ENCODE measurements at places on chromosomes 3 and 15.

DNA sequence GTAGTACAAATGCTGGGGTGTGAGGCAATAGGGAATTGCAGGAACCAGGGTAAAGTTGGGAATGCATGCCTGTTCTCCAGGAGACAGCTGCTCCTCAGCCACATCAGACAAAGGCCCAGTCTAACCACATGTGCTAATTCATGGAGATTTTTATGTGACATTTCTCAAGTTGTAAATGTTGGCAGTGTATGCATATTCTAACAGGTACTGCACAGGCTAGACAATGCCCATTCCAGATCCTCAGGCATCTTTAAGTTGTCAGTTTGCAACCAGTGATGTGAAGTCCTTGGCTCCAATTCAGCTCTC is 84.9 kb downstream of the EEFSEC start:
- DNase-seq = no peak

- DNase-seq = no peak
These were observed 39.5 kb downstream of the ANP32A start for GRCh38 chr15:68781217-68781616.

DNA sequence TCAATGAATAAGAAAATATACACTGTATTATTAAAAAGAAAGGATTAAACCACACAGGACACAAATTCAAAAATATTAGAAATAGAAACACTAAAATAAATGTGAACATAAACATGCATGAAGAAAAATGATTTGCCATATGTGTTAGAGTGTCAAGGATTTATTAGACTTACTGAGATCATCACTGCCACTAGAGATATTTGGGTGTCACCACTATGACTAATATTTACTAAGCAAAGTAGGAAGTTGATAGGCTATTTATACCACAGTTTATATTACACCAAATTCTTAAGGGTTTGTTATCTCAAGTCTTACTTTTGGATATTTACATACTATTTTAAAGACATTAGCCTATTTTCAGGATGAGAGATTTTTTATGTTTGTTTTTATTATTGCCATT is 575.0 kb upstream of the SGO1 start:
- no peak for DNase-seq

DNA sequence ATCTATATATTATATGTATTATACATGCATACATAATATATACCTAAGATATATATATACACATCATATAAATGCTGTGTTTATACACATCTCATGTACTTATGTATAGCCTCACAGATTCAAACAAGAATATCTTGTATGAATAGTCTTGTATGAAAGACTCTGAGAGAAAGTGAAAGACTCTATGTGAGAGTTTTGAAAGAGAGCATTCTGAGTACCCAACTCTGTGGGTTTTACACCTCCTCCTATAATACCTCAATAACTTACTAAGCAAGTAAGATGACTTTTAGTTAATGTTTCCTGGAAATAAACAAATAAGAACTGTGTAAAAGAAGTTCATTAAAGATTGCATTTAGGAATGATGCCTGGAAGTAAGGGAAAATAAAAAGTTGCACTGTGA is 108.1 kb upstream of the GMNC start:
- no peak for DNase-seq

DNA sequence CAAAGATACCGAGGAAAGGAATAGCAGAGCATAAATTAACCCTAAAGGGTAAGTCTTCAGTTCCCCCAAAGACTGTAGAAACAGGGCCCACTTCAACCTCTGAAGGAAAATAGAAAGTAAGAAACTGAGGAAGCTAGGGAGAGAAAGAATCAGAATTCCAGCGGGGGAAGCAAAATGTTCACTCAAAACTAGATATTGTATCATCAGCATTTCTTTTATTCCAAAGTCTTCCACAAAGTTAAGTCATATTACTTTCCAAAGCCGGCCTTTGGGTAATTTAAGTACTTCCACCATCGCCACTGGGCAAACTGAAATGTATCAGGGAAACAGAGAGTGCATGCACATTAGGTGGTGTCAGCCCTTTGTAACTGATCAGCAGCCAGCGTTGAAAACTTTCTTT is 88.3 kb downstream of the RSL24D1 start:
- no peak for DNase-seq

GRCh38 chr15:64224511-64224910 is 61.7 kb upstream of the PPIB start:
- DNase-seq = no peak

GRCh38 chr15:78989701-78990240 is 44.9 kb upstream of the CTSH start:
- no peak for DNase-seq

DNA sequence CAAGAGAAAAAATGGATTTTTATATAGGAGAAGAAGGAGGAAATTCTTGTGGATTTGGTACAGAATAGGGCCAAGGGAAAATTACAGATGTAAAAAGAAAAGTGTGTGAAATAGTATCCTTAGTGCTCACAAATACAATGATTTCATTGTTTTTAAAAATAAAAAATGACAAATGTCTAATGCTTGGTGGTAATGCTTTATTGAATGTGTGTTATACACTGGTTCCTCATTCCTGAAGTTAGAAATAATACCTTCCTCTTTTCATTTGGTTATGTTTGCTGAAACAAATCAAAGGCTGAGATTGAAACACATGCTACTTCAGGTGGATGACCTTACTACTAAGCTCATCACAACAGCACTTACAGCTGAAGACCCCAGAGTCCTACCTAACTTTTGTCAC is 37.7 kb upstream of the CCR2 start:
- DNase-seq = no peak

DNA sequence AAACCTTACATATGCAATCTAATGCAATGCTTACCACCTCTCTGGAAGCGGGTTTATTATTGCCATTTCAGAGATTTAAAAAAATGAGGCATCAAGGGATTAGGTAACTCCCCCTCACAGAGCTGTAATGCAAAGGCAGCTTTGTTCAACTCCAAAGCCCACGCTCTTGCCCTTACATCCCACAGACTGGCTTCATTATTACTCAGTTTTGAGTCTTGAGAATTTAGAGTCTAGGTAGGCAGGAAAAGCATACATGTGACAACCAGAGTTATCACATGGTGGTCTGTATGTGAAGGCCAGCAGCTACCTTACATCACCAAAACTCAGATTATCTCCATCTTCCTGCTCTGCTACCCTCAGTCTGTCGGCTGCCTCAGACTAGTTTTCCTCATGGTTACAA is 326.9 kb downstream of the UACA start:
- no peak for DNase-seq

DNA sequence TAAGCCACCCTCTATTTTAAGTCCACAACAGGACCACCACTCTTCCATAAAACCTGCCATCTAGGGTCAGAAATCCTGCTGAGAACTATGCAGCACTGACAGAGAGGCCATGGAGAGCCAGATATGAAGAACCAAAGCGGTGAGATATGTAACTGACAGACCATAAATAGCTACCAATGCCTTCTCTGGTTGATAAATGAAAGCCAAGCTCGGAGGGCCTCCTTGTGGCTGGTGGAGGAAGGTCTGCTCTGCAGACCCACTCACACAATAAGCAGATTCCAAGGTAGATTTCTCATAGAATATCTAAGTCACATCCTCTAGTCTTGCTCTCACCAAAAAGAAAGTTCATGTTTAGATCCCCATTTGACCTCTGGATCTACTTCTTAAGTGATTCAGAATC is 38.9 kb downstream of the RYK start:
- no peak for DNase-seq

DNA sequence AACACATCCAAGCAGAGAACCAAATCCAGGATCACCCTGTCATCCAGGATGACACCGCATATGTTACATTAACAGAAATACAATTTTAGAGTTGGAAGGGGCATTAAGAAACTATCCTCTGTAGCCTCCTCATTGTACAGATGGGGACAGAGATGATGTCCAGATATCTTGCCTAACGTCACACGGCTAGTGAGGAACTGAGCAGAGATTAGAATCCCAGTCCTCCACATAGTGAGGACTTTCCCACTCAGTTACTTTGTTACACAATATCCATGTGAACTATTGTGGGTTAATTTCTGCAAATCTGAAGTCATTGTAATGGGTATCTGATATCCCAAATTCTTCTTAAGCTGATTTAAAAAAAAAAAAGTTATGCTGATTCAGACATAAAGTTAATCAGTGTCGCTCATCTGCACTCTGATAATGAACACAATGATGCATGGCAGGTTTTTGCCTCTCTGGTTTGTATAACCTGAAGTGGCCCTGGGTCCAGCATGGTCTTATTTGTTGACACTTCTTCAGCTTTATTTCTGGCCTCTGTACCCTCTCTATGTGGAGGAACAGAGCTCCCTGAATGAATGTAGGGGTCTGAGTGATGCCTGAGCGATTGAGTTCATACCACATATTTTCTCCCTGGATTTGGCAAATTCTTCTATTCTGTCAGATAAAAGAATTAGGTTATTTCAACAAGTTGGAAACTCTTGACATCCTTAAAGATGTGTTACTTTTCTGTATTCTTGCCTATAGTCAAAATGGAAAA is 76.0 kb upstream of the LIMD1 start:
- DNase-seq = no peak

DNA sequence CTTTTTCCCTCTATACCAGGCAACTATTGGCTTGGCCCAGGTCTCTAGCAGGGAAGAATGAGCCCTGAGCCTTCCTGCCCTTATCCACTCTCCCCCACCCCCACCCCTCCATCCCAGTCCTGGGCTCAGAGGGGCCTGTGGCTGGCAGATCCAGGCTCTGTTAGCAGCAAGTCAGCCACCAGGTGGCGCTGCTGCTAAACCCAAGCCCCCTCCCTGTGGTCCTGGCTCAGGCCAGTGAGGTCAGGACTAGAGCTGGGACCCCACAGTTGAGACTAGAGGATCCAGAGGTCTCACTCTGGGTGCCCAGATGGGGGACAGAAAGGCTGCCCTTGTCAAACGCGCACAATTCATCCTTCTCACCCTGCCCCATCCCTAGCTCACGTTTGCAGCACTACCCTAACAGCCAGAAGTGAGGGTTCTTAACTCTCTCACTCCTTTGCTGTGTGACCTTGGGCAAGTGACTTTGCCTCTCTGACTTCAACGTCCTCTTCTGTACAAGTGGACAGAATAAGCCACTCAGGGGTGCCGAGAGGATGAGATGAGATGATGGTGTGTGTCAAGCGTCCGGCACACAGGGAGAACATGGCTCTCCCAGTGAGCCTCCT is 46.8 kb upstream of the SLC6A1 start:
- DNase-seq = peak; percentile 87

- DNase-seq = no peak
These were observed 68.5 kb downstream of the DHX30 start for GRCh38 chr3:47871389-47871788.

GRCh38 chr15:83199288-83199687 is 8.3 kb downstream of the HDGFL3 start:
- DNase-seq = no peak

DNA sequence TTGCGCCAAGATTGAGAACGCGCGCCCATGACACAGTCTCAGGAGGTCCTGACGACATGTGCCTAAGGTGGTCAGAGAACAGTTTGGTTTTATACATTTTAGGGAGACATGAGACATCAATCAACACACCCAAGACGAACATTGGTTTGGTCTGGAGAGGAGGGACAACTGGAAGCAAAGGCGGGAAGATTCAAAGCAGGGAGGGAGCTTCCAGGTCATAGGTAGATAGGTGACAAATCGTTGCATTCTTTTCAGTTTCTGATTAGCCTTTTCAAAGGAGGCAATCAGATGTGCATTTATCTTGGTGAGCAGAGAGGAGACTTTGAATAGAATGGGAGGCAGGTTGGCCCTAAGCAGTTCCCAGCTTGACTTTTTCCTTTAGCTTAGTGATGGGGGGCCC is 828.4 kb upstream of the DPPA4 start:
- no peak for DNase-seq

DNA sequence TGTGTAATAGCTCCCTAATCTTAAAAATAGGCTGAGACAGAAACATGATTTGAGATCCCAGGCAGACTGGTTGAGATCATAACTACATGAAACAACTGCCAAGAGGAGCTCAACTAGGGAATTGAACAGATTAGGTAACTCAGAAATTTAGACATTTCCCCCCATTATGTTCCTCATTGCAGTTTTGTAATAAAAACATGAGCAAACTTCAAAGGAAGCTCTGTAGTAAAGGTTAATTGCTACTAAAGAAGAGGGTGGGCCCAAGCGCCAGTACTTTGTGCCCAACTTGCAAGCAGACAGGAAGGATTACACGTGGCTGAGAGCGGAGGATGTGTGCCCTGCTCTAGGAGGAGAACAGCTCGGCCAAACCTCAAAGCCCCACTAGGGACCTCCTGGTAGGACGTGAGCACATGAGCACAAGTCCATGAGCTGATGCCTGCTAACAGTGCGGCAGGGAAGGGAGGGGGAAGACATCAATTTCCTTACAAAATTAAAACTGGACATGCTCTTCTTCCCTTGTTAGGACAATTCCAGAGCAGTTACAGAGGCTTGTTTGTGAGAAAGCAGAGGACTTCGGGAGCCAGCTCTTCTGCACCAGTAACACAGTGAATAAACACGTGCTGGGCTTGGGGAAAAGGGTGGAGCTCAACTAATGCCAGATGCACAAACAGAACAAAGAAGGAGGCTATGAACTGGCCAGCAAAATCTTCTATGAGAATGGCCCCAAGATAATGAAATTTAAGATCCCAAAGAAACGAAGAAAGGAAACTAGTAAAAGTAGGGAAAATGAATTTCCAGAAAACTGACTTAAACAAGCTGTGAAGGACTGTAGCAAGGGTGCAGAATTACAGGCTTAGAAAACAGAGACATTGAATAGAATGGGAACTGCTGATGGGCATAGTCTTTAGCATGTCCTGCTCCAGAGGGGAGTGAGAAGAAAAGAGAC is 275.5 kb downstream of the MECOM start:
- no peak for DNase-seq

GRCh38 chr15:84609818-84610525 is 9.2 kb downstream of the ZSCAN2 start:
- DNase-seq = no peak

DNA sequence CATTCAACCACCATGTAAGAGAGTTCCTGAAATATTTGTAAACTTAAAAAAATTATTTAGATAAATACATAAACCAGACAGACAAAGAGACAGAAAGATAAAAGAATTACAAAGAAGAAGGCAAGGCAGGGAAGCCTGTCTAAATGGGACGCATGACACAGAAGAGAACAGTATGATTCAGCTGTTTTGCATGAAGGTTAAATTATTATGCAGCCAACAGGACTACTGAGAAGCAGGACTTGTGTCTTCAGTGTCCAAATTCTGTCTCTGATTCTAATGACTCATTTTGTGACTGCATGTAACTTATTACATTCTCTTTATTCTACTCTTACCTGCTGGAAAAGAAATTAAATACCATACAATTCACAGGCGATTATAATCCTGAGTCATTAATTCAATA is 340.4 kb upstream of the KCNMB2 start:
- DNase-seq = no peak
